ENCODE measurements at places on chromosomes 5 and 9.

DNA sequence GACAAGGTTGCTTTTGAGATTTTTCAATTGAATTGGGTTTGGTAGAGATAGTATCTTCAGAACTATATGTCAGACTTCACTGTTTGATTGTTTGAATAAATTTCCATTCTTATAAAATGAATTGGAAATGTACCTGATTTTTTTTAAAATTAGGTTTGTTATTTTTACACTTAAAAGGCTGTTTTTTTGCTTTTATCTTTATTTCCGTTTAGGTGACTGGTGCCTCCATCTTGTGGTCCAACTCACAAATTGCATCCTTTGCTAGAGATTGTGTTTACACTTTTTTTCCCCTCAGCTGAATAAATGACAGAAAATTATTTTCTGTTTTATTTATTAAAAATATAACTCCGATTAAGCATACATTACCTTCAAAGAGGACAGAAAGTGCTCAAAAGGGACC is 15.6 kb downstream of the NDUFAF2 start:
- DNase-seq, result no peak

DNA sequence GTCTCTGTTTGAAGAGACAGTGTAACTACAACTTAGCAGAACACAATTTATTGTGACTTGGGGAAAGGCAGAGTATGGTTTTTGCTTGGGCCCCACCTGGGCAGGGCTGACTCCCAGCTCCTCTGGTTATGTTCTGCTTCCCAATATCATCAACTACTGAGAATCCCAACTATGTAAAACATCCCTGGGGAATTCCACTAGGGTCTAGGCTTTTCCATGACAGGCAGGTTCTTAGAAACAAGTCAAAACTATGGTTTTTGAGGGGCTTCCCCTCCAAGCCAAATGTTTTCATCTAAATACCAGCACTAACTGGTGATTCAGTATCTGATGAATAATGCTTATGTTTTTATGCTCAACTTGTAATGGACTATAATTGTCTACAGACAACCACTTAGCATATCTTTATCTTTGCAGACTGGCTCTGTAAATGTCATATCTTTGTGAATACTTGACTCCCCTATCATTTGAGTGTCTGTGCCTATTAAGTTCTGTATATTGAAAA is 409.5 kb downstream of the PDE4D start:
- DNase-seq, result no peak

- peak; percentile 50 for DNase-seq
Observed at GRCh38 chr9:136694163-136694871, 7.1 kb upstream of the AGPAT2 start.

DNA sequence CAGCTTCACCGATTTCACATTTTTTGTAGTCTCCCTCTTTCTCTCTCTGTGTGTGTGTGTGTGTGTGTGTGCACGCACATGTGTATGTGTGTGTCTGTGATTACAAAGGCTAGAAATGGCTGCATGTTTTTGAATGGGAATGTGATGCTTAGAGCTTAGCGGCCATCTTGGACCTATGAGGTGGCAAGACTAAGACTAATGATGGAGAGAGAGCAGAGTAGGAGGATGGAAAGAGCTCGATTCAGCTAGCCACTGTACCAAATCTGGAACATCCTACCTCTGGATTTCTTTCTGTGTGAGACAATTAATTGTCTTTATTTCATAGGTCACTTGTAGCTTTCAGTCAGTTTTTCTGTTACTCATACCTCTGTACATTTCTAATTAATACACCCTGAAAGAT is 205.1 kb downstream of the PCSK1 start:
- no peak for DNase-seq

GRCh38 chr9:70255486-70255885 is 3.3 kb upstream of the SMC5 start:
- no peak for DNase-seq

- no peak for DNase-seq
Observed at GRCh38 chr9:21943464-21943863, 50.7 kb downstream of the CDKN2A start.

DNA sequence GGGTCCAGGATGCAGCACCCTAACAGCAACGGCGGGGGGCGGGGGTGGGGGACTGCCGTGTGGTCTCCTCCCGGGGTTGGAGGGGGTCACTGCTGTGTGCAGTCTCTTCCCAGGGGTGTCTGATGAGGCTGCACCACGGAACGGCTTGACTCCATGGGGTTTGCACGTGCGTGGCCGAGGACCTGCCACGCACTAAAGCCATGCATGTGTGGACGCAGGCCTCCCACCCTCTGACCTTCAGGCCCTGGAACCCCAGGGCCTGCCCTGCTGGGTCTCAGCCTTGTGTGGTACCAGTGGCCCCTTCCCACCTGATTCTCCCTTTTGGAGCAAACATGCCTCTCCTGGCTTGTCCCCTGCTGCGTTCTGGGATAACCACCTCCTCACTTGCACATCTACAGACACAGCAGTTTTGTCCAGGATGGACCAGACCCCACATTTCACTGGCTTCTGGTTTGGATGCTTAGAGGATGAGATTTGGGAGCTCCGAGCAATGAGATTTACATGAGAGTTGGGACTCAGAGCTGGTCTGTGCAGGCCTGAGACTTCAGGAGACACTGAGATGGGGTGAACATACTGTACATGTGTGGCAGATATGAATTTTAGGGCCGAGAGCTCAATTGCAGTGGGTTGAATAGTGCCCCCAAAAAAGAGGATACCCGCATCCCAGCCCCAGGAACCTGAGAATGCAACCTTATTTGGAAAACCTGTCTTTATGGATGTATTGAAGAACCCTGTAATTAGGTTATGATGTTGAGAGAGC is 45.8 kb downstream of the SLC12A7 start:
- no peak for DNase-seq

- DNase-seq, result no peak
Observed at GRCh38 chr9:120868339-120868675, 8.7 kb downstream of the PHF19 start.

DNA sequence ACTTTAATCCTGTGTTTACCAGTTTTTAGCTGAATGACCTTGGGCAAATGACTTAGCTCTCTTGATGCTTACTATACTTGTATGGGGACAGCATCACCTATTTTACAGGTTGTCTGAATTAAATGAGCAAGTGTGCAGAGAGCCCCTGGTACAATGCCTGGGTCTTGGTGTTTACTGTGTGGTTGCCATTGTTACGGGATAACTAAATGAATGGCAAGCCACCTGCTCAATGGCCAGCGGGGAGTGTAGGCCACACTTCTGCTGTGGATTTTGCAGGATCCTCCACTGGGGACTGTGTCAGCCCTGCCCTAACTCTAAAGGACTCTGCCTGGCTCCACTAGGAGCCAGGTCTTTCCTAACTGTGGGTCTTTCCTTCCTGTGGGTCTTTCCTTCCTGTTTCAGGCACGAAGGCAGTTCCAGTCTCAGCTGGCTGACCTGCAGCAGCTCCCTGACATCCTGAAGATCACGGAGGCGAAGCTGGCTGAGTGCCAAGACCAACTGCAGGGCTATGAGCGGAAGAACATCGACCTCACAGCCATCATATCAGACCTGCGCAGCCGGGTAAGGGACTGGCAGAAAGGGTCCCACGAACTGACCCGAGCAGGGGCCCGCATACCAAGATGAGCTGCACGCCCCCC is 10.3 kb upstream of the GLE1 start:
- DNase-seq, result no peak

- DNase-seq, result peak; percentile 87
Observed at GRCh38 chr5:160467555-160468362, 46.1 kb downstream of the PTTG1 start.

- DNase-seq, result no peak
Observed at GRCh38 chr9:123250504-123250903, 17.9 kb downstream of the STRBP start.

GRCh38 chr5:116032094-116032517 is at the start of gene ARL14EPL:
Gene ARL14EPL, plus strand, starts transcription at chr5:116032472. Its CDS starts 18,994 bp downstream, at chr5:116051466.
- DNase-seq, result no peak

GRCh38 chr5:19923742-19924141 is 64.3 kb downstream of the CDH18 start:
- DNase-seq, result no peak

GRCh38 chr5:54607006-54607405 is 89.4 kb downstream of the SNX18 start:
- no peak for DNase-seq

GRCh38 chr5:174720612-174721529 is 3.5 kb upstream of the MSX2 start:
- DNase-seq, result no peak

- DNase-seq, result no peak
Observed at GRCh38 chr5:158933494-158934318, 166.0 kb downstream of the EBF1 start.

DNA sequence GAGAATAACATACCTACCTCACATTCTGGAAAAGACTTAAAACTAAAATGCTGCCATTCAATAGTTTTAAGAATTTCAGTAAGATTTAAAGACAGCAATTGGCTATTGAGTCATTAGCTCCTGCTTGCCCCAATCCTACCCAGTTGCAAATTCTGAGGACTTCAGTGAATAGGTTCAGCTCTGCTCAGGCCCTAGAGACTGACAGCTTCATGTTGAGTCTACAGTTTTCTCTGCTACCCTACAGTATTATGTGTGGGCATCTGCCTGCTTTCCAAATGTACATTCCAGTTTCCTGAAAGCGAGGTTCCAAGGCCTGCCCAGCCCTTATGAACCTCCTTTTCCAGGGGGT is 61.5 kb downstream of the ARSB start:
- DNase-seq, result no peak

- no peak for DNase-seq
Observed at GRCh38 chr5:8033261-8033660, 164.3 kb downstream of the MTRR start.

DNA sequence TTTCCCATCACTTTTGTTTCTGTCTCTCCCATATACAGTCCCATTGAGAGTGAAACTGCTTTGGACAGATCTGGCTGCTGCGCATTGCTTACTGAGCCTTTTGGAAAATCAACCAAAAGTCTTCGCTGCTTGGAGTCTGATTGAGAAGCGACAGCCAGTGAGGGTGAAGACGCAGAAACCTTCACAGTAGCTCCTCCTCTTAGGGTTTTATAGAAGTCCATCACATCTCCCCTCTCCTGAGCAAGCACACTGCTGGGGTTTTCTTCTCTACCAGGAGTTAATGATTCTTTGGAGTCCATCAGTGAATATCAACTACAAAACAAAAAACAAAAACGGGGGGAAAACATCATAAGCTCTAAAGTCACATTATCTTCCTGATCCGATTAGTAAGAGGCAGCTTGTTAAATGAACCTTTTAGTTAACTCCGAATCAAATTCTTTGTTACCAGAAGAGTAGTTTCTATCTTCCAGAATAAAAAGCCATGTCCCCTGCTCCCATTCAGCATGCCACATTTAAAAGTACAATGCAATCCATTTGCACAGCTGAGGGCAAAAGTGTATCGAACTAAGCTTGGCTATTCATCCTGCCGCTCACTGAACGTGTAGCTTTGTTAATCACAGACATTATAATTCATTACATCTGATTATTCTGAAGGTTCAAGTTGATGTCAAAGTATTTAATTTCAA is 2.8 kb downstream of the NR3C1 start:
- DNase-seq, result no peak

- DNase-seq, result no peak
Observed at GRCh38 chr5:6704361-6704851, 8.8 kb upstream of the TENT4A start.

DNA sequence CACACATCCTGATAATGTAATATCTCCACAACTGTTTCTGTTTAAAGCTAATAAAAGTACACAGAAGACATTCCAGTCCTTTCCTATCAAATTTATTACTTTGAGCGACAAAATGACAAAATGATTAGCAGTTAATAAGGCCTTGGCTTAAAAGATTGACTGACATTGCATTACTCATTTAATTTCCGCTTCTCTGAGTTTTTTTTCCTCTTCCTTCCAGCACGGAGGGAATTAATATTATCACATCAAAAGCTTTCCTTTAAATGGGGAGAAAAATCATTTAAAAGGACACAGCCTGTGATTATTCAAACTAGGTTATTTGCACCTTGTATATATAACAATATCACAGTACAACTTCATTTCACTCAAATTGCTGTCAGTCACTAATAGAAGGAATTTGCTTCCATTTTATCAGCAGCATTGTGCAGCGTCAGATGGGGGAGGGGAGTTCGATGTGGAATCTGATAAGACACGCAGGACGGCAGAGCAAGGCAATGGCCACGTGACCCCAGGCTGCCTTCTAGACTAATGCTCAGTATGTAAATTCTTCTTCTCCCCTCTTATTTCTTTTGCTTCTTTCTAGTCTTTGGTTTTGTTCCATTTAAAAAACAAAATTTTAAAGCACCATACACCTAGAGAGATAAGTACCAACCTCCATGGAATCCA is 400.5 kb downstream of the IRX1 start:
- no peak for DNase-seq

GRCh38 chr5:90915393-90915792 is 356.8 kb downstream of the ADGRV1 start:
- no peak for DNase-seq

GRCh38 chr5:133483406-133484090 is 128.8 kb downstream of the FSTL4 start:
- no peak for DNase-seq

GRCh38 chr9:100269656-100270055 is 83.1 kb downstream of the TEX10 start:
- DNase-seq, result no peak

DNA sequence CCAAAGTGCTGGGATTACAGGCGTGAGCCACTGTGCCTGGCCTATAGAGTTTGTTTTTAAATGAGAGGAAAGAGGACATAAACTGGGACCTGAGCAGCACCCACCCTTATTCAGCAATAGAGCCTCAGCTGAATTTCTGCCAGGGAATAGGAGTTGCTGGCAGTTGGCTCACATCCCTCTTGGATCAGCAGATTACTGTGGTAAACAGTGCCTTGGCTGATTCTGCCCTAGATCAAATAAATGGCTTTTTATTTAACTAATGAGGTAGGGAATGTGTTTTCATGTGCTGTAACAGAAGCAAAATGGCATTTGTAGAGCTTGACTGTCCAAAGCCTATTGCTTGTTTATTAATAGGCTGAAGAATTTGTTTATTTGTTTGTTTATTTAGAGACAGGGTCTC is 2.1 kb downstream of the ARHGEF37 start:
- DNase-seq, result no peak

- DNase-seq, result no peak
Observed at GRCh38 chr9:137138058-137138721, 764 bp upstream of the GRIN1 start.

GRCh38 chr9:78132701-78133058 is 101.1 kb upstream of the GNAQ start:
- DNase-seq, result no peak

GRCh38 chr9:4939118-4939561 is 45.9 kb upstream of the JAK2 start:
- no peak for DNase-seq

DNA sequence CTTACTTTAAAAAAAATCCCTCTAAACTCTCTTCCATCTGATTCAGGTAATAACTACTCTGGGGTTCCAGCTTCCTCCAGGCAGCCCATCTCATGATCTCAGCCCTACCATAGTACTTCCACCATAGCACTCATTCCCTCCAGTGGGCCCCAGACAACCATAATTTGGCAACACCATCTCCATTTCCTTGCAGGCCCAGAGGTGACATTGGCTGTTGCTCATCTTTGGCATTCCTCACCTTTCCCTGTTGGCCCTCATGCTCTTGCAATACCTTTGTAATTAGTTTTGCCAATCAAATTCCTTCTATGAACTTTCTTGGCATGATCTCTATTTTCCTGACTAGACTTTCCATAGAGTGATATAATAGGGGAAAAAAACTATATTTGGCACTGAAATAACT is 60.1 kb downstream of the TAF11L14 start:
- DNase-seq, result no peak

Data from activated T-cell treated with anti-CD3 and anti-CD28 coated beads, Interleukin-2, amount 50 U/mL, for 24 hours (primary cell).